ENCODE measurements at places on chromosomes 6 and 20. TPM values are rescaled to one million over a fixed set of nuclear protein-coding genes. Genes with fewer than 3 reads are reported as not detected.

- DNase-seq: no peak
Measured at GRCh38 chr6:39962831-39963230, 28.6 kb upstream of the MOCS1 start.

GRCh38 chr6:133129556-133129955 lies 111.6 kb upstream of the EYA4 start:
- DNase-seq: no peak

DNA sequence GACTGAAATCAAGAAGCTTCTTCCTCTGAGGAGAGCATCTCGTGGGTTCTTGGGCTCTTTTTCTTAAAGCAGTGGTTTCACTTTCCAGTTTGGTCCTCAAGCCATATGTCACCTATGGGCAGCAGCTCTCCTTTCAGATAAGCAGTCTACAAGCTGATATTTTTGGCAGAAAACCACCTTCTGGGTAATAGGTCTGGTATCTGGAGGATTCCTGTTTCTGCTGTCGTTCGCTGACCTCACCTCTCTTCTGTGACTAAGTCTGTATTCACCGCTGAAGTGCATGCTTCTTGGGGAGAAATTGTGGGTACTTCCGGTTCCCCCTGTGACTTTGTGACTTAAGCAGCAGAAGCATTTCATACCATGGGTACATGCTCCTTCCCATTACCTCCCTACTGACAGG lies 193.6 kb downstream of the EDN1 start:
- DNase-seq: no peak

DDO gene
- total RNA-seq: not detected

DNA sequence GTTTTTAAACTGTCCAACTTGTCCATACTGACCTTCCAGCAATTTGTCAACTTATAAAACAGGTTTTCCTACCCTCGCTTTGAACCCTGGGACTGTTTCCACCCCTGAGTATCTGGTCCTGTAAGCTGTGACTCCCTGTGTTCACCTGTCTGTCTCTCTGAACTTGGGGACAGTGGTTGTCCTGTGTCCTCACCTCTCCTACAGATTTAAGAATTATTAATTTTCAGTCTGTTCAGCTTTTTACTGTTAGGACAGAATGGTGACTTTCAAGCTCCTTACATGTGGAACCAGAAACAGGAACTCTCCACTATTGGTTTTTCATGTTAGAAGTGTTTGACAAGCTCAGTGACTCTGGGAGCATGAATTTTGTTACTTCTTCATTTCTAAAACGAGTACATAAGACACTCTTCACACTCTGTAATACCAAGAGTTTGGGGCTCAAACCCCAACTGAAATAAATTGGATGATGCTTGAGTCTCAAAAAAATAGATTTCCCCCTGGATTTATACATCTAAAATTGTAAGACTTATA lies 713.9 kb downstream of the COL12A1 start:
- no peak for DNase-seq

- DNase-seq: no peak
Measured at GRCh38 chr20:12914804-12915203, 94.0 kb upstream of the SPTLC3 start.

- DNase-seq: no peak
Measured at GRCh38 chr6:66161546-66162108, 454.6 kb upstream of the EYS start.

DNA sequence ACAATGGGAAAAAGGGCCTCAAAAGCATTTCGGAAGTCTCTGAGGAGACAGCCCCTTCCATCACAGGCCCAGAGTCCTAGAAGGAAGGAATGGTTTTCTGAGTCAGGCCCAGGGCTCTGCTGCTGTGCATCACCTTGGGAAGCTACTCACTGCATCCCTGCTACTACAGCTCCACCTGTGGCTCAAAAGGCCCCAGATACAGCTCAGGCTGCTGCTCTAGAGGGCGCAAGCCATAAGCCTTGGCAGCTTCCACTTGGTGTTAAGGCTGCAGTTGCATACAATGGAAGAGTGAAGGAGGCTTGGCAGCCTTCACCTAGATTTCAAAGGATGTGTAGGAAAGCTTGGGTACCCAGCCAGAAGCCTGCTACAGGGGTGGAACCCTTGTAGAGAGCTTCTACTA lies 54.8 kb downstream of the MEI4 start:
- peak; percentile 50 for DNase-seq

SLC17A1 gene
- total RNA-seq: not detected

DNA sequence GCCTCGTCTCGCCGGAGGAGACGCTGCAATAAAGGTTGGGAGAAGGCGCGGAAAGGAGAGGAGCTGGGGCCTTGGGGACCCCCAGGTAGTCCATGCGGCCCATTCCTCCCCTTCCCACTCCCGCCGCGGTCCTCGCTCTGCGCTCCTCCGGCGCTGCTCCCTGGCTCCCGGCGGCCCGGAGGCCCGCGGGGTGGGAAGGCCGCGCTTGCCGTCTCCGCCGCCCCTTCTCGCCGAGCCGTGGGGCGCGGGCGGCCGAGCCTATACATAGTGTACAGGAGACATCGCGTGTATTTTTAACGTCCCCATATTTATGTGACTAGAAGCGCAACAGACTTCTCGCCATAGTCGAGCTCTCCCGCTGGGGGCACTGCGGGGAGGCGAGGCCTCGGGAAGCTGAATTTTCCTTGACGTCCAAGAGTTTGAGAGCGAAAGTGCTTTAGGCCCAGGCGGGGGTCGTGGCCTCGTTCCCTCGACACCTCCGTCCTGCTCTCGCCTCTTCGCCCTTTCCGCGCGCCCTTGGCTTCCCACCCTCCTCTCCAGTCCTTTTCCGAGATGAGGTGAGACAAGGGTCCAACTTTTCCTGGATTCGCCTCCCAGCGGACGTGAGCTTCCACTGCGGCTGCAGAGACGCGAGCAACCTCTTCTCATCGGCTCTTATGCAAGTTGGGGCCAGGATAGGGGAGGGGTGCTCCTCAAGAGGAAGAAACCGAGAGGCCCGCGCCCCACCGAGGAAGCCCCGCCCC lies 29.0 kb downstream of the SLC12A5 start:
- DNase-seq: peak; percentile 79

DNA sequence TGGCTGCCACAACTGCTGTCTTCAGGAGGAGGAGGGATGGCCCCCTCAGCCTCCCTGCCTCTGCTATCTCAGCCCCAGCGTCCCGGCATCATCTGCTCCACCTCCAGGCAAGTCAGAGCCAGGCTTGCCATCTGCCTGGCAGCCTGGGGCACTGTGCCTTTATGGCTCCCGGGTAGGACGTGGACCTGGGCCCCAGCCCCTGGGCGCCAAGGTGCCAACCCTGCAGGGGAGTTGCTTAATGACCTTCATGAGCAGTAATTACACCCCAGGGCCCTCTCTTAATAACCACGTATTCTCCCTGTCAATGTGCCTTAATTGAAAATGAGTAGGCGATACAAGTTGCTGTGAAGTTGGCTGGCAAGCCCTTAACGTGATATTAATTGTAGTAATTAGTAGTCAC lies 122.1 kb upstream of the MLN start:
- no peak for DNase-seq

- DNase-seq: no peak
Measured at GRCh38 chr6:37665304-37665703, 32.4 kb downstream of the MDGA1 start.

- DNase-seq: no peak
Measured at GRCh38 chr20:58485393-58485792, 29.8 kb downstream of the APCDD1L start.

DNA sequence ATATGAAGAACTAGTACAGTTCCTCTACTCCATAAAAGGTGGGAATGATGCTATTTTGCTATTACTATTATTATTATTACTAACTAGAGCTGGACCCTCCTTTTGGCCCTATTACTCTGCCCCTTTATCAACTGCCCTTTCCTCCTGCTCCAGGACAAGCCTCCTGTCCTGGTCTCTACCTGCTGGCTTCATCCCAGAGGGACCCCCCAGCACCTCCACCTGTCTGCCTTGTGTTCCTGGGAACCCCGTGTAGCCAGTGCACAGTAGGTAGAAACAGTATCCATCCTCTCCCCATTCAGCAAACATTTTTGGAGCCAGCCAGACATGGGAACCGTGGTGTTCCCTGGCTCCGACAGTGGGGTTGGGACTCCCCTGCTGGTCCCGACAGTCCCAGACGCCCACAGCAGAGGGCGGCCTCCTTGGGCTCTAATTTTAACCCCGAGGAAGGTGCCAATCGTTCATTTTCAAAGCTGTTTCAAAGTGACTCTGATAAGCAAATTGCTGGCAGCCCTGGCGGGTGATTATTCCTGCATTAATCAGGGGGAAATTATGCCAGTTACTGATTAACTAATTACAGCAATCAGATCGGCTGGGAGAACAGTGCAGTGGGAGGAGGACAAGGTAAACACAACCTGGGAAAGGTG lies 44.2 kb upstream of the MDGA1 start:
- DNase-seq: peak; percentile 56

DNA sequence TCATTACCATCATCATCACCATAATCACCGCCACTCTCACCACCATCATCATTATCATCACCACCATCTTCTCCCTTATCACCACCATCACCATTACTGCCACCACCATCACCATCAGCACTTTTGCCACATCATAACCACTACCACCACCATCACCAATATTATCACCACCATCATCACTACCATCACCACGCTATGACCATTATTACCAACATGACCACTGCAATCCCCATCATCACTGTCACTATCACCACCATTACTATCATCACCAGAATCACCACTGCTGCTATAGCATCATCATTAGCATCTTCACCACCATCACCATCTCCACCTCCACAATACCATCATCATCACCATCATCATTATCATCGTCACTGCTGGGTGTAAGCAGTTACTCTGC lies 25.6 kb downstream of the CST1 start:
- DNase-seq: no peak

GRCh38 chr20:3586093-3586492 lies 77.1 kb downstream of the GFRA4 start:
- DNase-seq: no peak

GRCh38 chr6:107656401-107656800 lies 166.5 kb downstream of the SOBP start:
- no peak for DNase-seq

GRCh38 chr20:63893999-63894357 lies 948 bp upstream of the DNAJC5 start:
- no peak for DNase-seq

- no peak for DNase-seq
Measured at GRCh38 chr6:69917834-69918233, 51.5 kb downstream of the COL19A1 start.

- peak; percentile 75 for DNase-seq
Measured at GRCh38 chr20:33262658-33263065, 20.4 kb upstream of the BPIFB1 start.

CTAGE9 gene
- total RNA-seq: not detected
